ENCODE measurements at places on chromosomes 12 and 14.

DNA sequence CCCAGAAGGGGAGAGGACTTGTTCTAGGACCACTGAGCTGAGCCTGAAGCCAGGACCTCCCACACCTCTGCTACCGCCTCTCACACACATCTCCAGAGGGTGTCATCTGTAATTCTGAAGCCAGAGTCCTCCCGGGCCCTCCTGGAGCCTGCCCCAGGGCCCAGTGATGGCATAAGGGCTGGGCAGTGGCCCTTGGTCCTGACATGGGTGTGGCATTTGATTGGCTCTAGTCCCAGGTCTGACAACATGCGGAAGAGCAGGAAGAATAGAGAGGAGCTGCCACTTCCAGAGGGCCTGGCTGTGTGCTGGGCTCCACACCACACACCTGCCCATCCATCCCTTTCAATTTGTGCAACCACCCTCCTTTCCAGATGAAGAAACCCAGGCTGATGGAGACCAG, 144.3 kb upstream of the GSC start:
- DNase-seq, result no peak

DNA sequence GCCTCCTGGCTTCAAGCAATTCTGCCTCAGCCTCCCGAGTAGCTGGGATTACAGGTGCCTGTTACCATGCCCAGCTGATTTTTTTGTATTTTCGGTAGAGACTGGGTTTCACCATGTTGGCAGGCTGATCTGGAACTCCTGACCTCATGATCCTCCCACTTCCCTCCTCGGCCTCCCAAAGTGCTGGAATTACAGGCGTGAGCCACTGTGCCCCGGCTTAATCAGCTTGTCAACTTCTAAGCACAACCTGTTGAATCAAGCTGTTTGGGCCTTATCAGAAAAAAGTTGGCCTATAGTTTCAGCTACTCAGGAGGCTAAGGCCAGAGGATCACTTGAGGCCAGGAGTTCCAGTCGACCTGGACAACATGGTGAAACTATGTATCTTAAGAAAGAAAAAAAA, 7.9 kb downstream of the MARK3 start:
- no peak for DNase-seq

- no peak for DNase-seq
These were observed 2.4 kb downstream of the RILPL1 start for GRCh38 chr12:123531091-123531490.

DNA sequence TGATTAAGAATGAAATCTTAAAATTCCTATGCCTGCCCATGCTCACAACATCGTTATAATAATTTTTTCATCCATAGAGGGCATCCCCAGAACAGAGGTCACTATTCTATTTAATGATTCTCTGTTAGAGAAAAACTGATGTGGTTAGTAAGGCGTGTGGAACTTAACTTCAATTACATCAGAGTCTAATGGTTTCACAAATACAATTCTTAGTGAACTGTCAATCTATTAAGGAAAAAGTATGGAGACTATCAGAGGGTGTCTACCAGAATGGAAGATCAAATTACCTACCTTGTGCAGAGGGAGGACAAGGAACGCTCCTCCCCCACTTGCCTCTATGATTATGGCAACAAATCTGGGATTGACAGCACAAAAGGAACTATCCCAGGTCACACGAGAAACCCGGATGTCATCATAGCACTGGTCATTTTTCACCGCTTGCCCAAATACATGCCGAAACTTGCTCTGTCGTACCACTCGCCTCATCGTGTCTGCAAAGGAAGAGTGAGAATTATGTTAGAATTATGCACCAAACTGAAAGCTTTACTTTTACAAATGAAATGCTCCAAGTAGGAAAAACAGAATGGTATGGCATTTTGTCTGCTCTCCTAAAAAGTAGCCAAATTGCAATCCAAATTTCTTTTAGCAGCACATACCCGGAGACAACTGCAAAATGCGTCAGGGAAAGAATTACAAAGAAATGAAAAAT, 30.3 kb downstream of the CORO1C start:
- DNase-seq, result no peak

DNA sequence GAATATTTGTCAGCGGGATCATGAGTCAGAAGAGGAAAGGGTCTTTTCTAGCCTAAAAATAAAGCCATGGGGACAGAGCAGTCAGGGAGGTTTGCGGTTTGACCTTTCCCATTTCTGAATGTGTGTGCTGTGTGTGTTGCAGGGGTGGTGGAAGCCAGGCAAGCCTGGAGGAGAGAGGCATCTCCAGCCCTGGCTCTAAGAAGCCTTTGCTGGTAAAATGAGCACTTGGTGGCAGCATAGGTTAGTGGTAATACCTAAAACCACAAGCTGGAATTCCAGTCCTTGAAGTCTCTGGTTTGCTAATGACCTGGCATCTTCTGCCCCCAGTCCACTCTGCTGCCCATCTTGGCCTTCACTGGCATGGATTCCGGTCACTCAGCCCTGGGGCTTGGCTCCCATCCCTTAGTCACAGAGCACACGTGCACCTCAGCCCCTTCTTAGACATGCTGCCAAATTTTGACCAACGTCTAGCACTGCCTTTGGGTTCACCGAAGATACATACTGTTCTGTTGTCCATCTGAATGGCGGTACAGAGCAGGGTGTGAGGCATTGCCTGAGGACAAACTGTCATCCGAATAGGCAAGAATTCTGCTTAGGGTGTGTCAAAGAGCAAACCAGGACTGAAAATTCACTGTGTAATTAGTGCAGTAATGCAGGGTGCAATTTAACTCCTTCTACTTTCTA, 52.7 kb downstream of the KCNA5 start:
- DNase-seq, result no peak

- no peak for DNase-seq
These were observed 25.5 kb upstream of the NAA30 start for GRCh38 chr14:57364659-57365450.

- DNase-seq, result no peak
These were observed 9.3 kb upstream of the CDK2AP1 start for GRCh38 chr12:123280971-123281370.

- DNase-seq, result no peak
These were observed 23.6 kb upstream of the TMEM260 start for GRCh38 chr14:56555921-56556570.

DNA sequence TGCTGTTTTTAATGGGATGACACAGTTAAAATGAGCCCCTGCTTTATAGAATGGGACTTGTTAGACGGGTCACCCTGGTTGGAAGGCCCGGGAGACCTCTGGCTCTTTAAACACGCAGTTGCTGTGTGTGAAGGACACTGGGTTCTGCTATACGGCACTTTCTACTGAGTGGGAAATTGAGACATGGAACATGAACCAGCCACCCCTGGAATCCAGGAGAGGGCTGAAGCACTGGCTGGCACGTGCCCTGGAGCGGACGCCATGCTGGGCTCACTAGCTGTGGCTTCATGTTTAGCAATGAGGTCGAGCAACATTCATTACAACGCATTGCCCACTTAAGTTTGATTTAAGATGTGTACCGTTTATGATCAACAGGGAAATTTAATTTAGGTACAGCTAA, 23.9 kb downstream of the CACNA1C start:
- no peak for DNase-seq

- DNase-seq, result no peak
These were observed 43.7 kb downstream of the LTBP2 start for GRCh38 chr14:74568380-74568649.

GRCh38 chr12:123119808-123120207, 31.1 kb downstream of the PITPNM2 start:
- no peak for DNase-seq

DNA sequence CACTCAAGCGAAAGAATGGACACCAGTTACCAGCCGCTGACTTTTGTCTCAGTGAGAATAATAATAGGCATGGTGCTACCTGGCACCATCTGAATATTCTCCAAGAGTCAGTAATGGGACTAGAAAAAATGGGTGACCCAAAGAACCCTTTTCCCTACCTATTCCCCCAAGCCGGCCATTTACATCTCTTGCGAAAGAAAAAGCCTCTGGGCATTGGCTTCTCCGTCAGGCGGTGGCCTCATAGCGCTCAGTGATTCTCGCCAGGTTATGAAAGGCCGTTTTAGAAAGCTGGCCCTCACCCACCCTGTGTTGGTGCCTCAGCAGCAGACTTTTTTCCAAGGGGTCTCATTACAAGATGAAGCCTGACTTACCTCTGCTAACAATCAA, 523 bp upstream of the SLC6A15 start:
- DNase-seq, result no peak

DNA sequence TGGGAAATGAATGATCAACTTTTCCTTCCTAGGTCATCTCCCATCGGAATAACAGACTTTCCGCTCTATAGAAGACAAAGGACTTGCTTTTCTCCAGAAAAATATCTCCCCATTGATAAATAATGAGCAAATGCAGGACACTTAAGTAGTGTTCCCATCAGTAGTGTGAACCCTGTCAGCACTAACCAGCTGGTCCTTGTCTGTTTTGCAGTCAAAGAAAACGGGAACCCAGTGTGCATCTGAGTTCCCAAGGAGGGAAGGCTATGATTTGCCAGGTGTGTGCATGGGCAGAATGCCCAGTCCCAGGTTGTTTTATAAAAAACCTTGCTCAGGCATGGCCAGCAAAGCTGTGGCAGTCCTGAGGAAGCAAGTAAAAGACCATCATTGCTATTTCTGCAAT, 256.5 kb upstream of the HMGA2 start:
- no peak for DNase-seq

DNA sequence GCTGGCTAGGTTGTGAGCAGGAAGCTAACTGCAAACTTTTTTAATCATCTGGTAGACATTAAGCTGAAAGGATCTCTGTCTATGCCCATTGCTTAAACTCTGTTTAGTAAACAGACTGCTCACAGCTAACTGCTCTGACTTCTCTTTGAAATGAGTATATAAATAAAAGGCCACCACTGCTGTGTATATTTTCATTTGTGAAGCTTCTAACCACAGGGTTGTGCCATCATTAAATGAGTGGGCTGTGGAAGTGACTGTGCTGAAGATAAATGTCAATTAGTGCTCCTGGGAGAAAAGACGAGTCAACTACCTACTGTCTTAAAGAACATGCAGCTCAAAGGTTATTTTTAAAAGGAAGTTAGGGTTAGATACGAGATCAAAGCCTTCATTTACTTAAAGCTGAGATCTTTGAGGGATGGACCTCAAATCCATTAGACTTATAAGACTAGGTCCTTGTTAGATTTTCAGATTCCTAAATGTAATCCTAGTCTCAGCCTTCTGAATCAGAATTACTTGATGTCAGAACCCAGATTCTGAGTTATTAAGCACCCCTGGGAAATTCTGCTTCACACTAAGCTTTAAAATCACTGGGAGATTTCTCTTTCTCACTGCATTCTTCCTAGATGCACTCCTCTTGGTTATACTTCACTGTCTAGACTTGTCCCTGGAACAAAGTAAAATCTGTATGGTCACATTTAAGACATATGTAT, 213.1 kb upstream of the FLRT2 start:
- no peak for DNase-seq

- no peak for DNase-seq
These were observed 172.7 kb upstream of the CNOT2 start for GRCh38 chr12:70070494-70071007.

GRCh38 chr12:57612711-57613426, 1.6 kb downstream of the ARHGEF25 start:
- DNase-seq, result no peak

All from effector memory CD8-positive, alpha-beta T cell (primary cell).